ENCODE measurements at places on chromosomes 7 and 10.

DNA sequence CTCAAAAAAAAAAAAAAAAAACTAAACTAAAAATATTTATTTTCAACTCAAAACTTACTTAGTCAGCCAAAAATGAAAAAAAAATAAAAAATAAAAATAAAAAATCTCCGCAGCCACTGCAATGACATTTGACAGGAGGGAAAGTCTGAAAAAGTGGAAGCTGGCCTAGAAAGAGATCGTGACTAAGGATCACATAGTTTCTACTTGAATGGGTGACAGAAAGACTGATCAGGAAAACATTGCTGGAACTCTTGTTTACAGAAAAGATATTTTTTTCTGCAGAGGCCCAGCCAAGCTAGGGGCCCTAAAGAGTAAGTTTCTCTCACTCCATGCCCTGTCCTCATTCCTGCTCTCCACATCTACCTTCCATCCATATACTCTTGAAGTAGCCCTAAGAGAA, 92.8 kb upstream of the KCND2 start:
- DNase-seq = no peak

DNA sequence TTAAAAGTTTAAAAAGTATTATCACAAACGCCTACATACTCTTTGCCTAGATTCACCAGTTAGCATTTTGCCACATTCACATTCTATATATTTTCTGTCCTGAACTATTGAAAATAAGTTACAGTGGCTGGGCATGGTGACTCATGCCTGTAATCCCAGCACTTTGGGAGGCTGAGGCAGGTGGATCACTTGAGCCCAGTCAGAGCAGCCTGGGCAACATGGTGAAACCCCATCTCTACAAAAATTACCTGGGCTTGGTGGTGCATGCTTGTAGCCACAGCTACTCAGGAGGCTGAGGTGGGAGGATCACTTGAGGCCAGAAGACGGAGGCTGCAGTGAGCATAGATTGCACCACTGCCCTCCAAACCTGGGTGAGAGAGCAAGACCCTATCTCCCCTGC, 5.3 kb downstream of the ARPC1A start:
- DNase-seq = no peak

DNA sequence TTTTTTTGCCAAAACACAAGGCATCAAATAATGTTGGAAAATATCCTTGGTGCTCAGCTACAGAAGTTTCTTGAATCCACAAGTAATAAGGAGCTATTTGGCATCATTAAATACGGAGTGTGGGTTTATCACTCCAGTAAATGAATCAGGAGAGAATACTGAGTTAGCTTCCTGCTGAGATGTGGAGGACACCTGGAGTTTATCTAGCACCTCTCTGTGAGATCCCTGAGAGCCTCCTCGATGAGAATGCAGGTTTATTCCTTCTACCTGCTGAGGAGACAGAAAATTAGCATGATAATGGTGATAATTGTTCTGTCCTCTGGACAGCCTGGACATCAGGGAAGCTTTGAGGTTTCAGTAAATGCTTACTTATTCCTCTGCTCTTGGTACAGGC, 40.5 kb downstream of the NRG3 start:
- no peak for DNase-seq

DNA sequence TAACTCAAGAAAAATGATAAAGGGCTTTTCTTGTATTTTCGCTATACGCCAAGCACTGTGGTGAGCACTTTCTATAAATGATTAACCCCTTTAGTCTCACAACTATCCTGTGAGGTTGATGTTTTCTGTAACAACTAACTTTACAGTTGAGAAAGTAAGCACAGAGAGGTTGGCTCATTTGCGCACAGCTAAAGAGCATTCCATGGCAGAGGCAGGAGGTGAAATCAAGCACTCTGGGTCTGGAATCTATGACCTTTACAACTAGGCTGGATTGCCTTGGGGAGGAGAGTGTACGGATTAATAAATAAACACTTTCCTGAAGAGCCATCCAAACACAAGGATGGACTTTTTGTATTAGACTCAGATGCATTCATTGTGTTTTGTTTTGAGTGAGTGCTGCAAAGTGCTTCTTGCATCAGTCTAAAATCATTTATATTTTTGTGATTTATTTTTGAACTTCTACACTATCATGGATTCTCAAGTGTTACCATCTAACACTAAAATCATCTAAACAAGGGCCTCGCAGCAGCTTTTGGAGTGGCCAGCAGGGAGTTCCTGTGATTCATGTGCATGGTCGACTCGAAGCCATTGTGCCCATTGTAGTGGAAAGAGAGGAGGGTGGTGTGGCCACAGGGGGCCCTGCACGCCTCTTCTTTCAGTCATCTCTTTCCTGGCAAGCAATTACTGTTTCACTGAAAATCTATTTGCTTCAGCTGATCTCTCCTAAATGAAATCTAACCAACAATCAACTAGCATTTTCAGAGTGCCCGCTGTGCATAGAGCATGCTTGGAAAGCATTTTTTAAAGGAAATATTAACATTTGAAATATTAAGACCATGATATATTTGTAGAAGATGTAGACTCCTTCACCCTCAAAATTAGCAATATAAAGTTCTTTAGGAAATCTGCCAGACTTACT, 633.4 kb upstream of the COBL start:
- DNase-seq = no peak

DNA sequence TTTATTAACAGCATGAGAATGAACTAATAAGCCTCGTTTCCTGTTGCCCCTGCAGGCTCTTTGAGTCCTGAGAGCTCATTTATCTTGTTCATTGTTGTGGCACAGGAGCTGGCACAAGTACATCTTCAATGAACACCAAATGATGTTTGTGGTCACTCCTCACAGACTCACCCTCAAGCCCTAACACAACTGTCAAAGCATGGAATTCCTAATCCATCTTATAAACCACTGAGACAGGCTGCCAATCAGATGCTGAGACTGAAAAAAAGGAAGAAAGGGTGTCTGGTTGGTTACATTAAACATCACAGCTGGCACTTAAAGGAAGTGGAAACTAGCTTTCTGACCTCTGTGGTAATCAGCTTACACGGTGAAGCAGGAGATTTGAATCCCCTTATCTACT, 7.7 kb upstream of the CCDC172 start:
- no peak for DNase-seq

DNA sequence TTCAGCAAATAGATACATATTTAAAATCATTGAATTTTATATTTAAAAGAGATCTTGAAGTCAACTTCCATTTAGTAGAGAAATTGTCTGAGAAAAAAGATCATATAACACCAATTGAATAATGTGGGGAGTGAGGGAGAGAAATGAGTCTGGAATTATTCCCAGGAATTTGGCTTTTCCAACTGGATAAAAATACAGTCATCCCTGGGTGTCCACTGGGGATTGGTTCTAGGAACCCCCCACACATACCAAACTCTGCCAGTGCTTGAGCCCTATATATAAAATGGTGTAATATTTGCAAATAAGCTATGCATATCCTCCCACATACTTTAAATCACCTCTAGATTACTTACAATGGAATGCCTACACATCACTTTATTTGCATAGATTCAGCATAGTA, 162.8 kb upstream of the SEMA3C start:
- DNase-seq = no peak

GRCh38 chr10:80642661-80643060, 105.0 kb downstream of the SH2D4B start:
- no peak for DNase-seq

DNA sequence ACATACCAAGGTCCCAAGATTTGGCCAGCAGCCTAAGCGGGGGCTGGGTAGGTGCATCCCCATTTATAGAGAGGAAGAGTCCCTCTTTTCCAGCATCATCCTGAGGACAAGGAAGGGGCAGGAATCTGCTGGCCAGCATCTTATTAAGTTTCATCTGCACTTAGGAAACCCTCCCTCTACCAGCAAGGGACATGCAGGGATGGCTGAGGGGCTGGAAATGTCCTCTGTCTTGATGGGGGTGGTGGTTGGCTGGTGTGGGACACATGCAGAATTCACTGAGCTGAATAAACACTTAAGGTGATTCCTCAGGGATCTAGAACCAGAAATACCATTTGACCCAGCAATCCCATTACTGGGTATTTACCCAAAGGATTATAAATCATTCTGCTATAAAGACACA, 42.1 kb downstream of the NOD1 start:
- DNase-seq = no peak

- no peak for DNase-seq
These were observed 13.1 kb upstream of the ASB4 start for GRCh38 chr7:95472581-95473161.

- DNase-seq = no peak
These were observed 60.1 kb downstream of the ASB13 start for GRCh38 chr10:5606321-5606720.

DNA sequence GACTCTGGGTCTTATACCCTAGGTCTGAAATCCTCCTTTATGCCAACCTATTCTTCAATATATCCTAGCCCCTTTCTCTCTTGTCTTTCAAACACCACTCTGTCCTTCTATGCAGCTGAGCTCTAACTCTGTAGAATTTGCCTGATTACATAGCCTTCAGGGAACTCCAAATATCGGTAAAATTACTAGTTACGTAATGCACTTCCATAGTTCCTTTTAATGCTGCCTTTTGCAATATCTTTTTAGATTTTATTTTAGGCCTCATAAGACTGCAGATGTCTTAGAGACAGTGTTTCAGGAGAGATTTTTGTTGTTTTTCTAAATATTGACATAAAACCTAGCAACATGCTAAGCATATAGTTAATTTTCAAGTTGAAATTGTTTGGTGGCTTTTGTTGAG, 924.8 kb downstream of the CNTNAP2 start:
- DNase-seq = no peak

DNA sequence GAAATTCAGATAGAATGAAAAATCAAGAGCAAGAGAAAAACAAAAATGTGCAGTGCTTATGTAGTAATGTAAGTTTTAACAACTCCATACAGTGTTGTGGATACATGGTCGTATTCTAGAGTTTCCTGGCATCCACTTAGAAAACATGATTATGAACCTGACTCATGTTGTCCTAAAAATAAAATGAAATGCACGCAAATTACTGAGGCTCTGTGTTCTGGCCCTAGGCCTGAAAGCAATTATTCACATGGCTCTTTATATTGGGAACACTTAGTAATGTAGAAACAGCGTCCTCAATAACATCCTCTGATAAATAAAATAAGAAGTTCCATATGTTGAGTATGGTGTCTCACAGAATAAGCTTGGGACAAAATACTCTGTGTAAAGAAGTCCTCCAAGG, 200.2 kb upstream of the SEMA3E start:
- no peak for DNase-seq

DNA sequence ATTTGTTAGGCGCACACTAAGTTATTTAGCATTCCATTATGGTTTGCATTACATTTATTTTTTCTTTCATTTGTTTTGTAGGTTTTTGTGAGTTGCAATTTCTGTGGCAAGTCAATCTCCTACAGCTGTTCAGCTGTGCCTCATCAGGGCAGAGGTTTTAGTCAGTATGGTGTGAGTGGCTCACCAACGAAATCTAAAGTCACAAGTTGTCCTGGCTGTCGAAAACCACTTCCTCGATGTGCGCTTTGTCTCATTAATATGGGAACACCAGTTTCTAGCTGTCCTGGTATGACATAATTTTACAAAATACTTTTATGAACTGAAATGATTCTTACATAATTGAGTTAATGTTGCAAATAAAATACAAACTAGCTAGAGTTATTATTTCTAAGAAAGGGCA, 29.5 kb downstream of the MIOS start:
- DNase-seq = no peak

DNA sequence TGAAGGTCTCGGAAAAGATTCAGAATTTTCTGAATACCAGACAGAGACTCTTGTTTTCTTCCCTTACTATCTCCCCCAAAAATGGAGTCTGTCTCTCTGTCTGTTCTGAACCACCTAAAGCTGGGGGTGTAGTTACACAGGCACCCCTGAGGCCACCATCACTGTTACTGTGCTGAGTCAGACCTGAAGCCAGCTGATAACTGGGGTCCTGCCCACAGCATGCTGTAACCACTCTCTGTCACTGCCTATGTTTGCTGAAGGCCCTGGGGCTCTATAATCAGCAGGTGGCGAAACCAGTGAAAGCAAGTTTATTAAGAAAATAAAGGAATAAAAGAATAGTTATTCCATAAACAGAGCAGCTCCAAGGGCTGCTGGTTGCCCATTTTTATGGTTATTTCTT, 575.2 kb upstream of the POT1 start:
- DNase-seq = no peak

GRCh38 chr10:88082806-88083596, 219.6 kb downstream of the PTEN start:
- DNase-seq = no peak

DNA sequence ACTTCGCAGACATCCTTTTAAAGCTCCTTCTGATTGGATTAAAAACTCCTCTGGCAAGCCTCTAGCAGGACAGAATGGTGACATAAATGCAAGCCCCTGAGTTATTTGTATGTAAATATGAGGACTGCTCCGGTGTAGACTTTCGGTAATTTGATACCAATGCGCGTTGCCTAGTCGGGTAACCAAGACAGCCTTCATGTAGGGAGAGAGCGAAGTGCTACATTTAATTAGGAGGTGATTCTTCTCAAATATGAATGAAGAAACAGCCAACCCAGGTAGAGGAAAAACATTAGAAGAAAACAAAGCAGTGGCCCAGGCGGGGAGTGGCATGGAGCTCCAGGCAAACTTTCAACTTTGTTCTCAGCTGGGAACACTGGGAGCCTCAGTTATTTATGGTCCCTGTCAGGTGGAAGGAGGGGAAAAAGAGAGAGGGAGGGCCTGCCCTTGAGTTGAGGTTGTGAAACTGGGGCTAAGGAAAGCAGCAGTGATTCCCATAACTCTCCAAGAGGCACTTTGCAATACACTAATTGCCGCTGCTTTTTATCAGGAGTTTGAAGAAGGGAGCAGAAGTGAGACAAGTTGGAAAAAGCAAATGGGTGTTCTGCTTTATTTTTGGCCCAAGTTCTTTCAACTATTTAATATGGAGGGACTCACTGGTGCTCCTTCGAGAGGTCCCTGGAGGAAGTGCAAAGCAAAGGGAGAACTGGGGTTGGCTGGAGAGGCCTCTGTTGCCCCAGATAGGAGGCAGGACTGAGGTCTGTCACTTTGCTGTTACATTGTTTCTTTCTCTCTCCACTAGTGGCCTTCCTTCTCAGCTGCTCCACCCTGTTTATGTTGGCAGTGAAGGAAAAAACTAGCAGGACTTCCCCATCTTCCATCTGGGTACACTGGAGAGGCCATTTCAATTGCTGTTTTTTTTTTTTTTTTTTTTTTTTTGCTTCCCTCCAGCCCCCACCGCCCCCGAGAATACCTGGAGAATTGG, 234.6 kb upstream of the CCDC6 start:
- no peak for DNase-seq

GRCh38 chr7:101739775-101740398, 77.5 kb upstream of the CUX1 start:
- DNase-seq = no peak

- DNase-seq = no peak
These were observed 16.7 kb downstream of the SKIDA1 start for GRCh38 chr10:21508706-21509331.

- no peak for DNase-seq
These were observed 16.1 kb downstream of the ST7 start for GRCh38 chr7:116969371-116969902.
